Activated T-cell treated with anti-CD3 and anti-CD28 coated beads for 1 hour (primary cell): ENCODE measurements at places on chromosomes 1 and 21.

DNA sequence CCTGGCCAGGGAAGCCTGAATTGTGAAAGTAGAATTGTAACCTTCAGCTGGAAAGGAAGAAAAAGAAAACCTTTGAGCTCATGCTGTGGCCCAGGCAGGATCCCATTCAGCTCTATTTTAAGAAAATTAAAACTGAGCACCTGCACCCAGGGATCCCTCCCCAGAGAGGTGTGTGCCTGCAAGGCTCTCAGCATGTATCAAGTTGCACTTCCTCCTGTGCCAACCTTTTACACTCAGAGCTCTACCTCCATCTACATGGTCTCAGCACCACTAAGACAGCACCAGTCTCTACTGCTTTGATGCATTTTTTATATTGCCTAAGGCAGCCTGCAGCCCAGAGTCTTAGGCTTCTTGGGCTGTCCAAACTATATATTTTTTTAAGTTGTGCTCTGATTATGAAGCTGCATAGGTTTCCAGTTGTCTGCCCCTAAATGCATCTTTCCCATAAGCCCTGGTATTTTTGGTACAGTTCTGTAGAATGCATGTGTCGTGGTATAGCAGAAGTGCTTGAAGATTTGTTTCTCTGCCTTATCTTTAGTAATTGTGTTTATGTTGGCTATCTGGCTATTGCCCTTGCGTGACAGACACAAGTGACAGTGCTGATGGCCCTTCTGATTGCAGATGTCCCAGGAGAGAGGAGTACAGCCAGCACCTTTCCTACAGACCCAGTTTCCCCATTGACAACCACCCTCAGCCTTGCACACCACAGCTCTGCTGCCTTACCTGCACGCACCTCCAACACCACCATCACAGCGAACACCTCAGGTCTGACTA, 63.1 kb downstream of the PTPRC start:
- DNase-seq = no peak

GRCh38 chr1:95197616-95198252, 36.3 kb upstream of the RWDD3 start:
- DNase-seq = no peak

DNA sequence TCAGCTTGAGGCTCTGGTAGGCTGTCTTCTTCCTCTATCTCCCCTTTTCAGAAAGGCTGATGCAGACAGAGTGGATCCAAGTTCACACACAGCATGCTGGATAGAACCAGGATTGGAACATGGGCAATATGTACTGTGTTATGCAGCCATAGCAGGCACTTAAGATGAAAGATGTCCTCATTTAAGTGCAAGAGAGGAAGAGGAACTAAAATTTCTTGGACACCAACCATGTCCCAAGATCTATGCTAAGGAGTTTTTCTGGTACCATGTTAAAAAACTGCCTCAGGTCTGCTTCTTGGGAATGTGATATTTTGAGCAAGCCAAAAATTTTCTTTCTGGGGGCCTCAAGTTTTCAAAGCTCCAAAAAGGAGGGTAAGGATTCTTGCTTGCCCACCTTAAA, 1.2 kb downstream of the SDHB start:
- no peak for DNase-seq

DNA sequence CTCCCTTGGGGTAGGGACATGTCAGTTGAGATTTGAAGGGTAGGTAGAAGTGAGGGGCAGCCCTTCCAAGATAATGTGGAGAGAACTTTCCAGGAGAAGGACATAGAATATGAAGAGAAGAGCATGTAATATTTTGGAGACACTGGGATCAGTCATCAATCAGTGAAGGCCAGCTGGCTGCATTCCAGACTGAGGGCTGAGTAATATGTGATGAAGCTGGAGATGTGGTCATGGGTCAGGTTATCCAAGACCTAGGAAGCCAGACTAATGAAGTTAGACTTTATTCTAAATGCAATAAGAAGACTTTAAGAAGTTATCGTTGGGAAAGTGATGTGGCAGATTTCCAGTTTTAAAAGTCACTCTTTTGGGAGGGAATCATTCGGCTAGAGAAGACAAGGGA, 262.0 kb downstream of the HMCN1 start:
- no peak for DNase-seq

- no peak for DNase-seq
Observed at GRCh38 chr1:220817907-220818306, 31.2 kb downstream of the MTARC1 start.

GRCh38 chr1:223747838-223748335, 35.5 kb downstream of the CAPN2 start:
- DNase-seq = no peak

- DNase-seq = no peak
Observed at GRCh38 chr1:14987829-14988603, 165.5 kb upstream of the TMEM51 start.

GRCh38 chr21:44718571-44718970, 7.2 kb upstream of the TSPEAR start:
- DNase-seq = no peak

- DNase-seq = no peak
Observed at GRCh38 chr1:183023601-183024316, 539 bp downstream of the LAMC1 start.

DNA sequence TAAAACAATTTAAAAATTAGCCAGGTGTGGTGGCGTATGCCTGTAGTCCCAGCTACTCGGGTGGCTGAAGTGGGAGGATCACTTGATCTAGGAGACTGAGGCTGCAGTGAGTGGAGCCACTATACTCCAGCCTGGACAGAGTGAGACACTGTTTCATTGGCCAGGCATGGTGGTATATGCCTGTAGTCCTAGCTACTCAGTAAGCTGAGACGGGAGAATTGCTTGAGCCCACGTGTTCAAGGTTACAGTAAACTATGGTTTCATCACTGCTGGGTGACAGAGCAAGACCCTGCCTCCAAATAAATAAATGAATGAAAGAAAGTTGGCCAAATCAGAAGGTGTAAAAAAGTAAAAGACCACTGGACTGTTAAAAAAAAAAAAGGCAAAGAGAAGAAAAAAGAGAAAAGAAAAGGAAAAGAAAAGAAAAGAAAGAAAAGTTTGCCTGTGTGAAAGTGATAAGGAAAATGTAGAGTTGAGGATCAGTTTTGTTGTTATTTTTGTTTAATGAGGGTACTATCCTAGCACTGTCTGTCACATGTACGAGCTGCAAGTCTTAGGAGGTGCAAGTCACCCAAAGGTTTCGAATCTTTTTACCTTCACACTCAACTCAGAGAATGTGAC, 52.3 kb downstream of the LUZP1 start:
- DNase-seq = no peak

GRCh38 chr1:8152731-8153702, 126.9 kb upstream of the ERRFI1 start:
- DNase-seq = peak; percentile 13

GRCh38 chr1:33244809-33245186, 11.5 kb upstream of the ZNF362 start:
- DNase-seq = no peak
